ENCODE measurements at places on chromosomes 16 and 17. TPM values are rescaled to one million over a fixed set of nuclear protein-coding genes. Genes with fewer than 3 reads are reported as not detected.

- no peak for DNase-seq
Measured at GRCh38 chr16:72247821-72248253, 75.9 kb upstream of the PMFBP1 start.

- DNase-seq, result peak; percentile 65
Measured at GRCh38 chr17:81601525-81602120, 35.3 kb downstream of the NPLOC4 start.

Gene ABCA9
- polyA plus RNA-seq, result 1.6 TPM

Gene ABR
- 63.7 TPM for polyA plus RNA-seq

Gene RRAD
- 3.5 TPM for polyA plus RNA-seq

GRCh38 chr16:3182608-3183444 is 5.2 kb upstream of the OR1F1 start:
- DNase-seq, result no peak

DNA sequence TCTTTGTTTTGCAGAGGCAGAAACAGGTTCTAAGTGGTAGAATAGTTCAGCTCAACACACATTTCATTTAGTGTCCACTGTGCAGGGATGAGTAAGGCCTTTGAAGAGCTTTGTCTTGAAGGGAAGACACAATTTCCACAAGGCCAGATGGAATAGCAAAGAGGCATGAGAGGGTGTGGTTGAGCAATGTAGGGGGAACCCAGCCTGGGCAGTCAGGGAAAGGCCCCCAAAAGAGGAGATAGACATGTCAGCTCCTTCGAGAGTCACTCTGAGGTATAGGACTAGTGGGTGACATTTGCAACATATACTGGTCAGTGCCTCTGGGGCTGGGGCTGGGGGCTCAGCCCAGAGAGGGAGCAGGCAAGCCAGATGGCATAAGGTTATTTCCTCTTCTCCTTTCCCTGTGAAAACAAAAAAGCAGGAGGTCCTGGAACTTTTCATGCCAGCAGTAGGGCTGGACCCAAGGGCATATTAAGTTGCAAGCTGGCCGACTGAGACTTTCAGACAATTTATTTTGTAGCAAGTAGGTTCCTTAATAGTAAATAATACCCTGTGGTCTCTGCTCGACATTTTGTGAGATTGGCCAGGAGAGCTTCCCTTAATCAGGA is 7.1 kb downstream of the ALKBH5 start:
- no peak for DNase-seq

- DNase-seq, result no peak
Measured at GRCh38 chr17:75698659-75699058, 22.6 kb upstream of the ITGB4 start.

Gene TBC1D3H
- not detected for polyA plus RNA-seq

- no peak for DNase-seq
Measured at GRCh38 chr17:80844418-80844990, 147.1 kb upstream of the CHMP6 start.

GRCh38 chr17:16430650-16431049 is 15.3 kb downstream of the TRPV2 start:
- DNase-seq, result no peak

DNA sequence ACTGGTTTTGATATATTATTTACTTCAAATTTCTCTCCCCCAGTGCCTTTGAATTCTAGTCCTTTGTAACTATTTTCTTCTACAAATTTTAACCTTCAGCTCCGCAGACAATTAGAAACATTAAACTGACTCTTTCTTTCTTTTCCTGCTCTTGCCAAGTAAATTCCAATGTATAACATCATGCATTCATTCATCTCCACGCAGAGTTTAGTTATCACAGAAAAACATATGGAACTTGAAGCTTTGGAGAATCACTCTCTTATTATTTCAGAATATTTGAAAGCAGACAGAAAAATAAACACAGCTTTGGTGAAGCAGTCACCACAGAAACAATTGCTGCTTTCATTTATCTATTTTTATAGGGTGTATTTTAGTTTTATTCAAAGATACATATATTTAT is 778.7 kb upstream of the CDH8 start:
- DNase-seq, result no peak

Gene MPP3
- 15.6 TPM for polyA plus RNA-seq

DNA sequence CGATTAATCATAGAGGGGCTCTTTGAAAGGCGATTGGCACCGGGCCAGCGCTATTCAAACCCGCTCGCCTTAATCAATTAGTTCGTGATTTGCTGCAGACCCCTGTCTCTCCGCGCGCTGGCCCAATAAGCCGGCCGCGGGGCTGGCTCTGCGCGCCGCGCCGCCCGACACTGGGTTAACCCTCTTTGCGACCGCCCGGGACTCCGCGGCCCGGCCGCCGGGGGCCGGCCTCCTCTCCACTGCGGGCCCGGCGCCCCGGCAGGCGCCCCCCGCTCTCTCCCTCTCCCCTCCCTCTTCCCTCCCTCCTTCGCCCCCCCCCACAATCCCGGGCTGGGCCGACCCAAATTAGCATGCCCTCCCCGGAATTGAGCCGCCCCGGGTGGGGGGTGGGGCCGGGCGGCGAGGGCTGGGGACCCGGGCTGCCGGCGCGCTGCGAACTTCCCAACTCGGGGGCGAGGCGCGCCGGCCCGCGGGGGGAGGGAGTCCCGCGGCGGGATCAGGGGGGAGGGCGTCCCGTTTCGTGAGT is 428 bp upstream of the SALL1 start:
- DNase-seq, result no peak

Gene VAT1L
- 5.0 TPM for polyA plus RNA-seq

DNA sequence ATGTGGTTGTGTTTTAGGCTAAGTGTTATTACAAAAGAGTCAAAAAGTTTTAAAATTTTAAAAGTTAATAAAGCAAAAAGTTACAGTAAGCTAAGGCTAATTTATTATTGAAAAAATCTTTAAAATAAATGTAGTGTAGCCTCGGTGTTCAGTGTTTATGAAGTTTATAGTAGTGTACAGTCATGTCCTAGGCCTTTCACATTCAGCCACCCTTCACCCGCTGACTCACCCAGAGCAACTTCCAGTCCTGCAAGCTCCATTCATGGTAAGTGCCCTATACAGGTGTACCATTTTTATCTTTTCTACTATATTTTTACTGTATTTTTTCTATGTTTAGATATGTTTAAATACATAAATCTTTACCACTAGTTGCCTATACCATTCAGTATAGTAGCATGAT is 98.5 kb upstream of the RPRML start:
- no peak for DNase-seq

DNA sequence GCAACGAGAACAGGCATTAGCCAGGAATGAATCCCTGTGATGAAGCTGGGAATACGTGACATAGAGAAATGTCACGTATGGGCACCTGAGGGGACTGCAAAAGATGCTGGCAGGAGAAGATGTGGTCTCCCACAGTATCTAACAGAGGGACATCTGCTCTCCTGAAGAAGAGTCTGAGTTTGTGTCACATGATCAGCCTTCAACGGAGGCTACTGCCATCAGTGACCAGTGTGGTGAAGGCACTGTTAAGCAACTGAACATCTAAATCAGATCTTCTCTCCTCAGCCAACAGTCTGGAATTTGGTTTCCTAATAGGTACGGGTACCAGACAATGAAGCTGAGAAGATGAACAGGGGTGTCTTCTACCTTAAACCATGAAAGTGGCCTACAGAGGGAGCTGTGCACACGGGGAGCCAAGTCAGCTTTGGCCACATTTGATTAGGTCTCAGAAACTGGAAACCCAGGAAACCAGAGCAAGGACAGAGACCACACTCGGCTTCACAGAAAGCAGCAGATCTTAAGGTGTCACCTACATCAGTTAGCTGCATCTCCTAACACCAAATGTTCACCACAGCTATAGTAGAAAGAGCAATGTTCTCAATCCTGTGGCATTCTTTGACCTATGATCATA is 41.8 kb downstream of the BRD7 start:
- DNase-seq, result no peak

- DNase-seq, result no peak
Measured at GRCh38 chr17:61218438-61218837, 181.2 kb upstream of the TBX2 start.

GRCh38 chr17:46851029-46851741 is at the start of gene WNT9B:
Gene WNT9B (plus strand): TSS chr17:46851583. CDS start chr17:46851639, 56 bp downstream.
- no peak for DNase-seq

Measured in left renal cortex interstitium (tissue), 4 donors.